ENCODE measurements at places on chromosomes 3 and 15. TPM values are rescaled to one million over a fixed set of nuclear protein-coding genes. Genes with fewer than 3 reads are reported as not detected.
A peak's percentile ranks its signal among the peaks of the same experiment; 100 is the strongest.

Gene COL7A1
- 2.0 TPM for total RNA-seq

Gene SLC2A2
- total RNA-seq = not detected

Gene KCNMB3
- total RNA-seq = 1.6 TPM

Gene ARPIN
- total RNA-seq = 2.4 TPM

DNA sequence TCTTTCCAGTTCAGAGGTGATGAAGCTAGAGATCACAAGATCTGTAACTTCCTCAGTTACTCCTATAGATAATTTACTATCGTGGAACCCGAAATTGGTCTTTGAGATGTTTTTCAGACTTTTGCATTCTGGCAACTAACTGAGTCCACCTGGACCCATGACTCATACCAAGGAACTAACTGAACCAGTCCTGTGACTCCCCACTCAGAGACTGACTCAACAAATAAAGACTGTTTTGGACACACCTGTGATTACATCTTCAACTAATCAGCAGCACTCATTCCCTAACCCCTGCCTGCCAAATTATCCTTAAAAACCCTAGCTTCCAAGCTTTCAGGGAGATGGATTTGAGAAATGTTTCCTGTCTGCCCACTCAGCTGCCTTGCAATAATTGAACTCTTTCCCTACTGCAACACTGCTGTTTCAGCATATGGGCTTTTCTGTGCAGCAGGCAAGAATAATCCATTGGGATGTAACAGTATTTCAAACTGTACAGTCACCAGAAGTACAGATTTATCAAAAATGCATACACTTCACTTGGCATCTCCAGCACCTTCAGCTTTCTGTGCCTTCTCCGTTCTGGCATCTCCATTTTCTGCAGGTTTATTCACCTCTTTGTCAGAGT, 57.7 kb downstream of the GATM start:
- no peak for DNase-seq

DNA sequence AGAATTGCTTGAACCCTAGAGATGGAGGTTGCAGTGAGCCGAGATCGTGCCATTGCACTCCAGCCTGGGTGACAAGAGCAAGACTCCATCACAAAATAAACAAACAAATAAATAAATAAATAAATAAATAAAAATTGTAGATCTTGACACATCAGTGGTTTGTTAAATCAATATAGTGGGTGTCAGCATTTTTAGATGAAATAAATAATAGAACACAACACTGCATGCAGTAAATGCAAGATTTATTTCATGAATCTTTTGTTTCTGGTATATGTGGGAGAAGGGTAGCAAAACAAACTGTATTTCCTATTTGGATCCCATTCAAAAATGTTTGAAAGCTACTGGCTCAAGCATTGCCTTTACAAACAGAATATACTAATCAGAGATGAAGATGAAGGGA, 35.6 kb upstream of the CHRM5 start:
- no peak for DNase-seq

GRCh38 chr3:139557041-139557440, 17.5 kb upstream of the RBP1 start:
- DNase-seq = peak; percentile 84

DNA sequence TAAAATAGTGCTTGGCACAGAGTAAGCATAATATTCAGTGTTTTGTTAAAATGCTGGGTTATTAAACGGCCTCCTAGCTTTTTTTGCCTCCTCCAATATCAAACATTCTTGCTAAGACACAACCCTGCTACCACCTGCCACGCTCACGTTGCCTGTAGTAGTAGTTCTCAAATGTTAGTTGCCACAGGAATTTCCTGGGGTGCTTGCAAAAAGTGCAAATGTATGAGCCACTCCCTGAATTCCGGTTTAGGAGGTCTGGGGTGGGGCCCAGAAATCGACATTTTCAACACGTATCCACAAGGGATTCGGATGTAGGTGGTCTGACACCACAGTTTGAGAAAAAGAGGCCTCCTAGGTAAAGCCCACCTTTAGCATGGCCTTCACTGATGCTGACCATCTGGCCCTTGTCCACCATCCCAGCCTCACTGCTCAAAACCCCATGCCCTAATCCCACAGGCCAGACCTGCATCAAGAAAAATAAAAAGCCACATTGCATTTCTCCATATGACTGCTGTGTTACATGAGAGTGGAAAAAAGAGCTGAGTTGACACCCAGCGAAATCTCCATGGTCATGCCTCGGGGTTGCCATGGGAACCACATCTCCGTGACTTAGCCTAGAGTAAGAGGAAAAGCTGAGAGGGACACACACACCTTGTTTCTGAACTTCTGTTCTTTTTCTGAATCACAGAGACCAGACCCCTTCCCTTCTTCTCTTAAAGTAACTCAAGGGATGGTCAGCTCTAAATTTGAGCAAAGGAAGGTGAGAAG, 116.4 kb upstream of the HES1 start:
- peak; percentile 35 for DNase-seq

DNA sequence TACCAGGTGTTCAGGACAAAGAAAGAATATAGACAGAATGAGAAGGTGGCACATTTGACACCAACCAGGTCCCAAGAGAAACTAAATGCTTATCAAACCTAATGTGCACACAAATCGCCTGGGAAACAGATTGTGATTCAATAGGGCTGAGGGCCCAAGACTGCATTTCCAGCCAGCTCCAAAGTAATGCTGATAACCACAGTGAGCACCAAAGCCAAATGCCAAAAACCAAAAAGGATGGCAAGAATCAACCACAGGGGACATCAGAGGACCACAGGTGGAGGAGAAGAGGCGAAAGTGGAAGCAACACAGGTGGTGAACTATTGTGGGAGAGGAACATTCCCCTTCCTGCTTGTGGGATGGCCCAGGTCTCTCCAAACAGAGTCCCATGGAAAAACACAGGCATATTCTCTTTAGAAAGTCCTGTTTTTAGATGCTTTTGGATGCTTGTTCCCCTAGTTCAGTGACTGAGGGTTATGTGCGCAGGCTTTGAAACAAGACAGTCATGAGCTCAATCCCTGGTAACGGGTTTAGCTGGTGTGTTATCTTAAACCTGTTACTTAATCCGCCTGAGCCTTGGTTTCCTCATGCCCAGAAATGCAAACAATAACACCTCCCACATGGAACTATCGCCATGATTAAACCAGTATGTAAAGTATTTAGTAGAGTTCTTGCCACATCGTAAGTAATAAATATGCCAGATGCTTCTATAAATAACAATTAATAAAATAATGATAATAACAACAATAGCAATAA, 241.7 kb downstream of the ATP8B4 start:
- DNase-seq = peak; percentile 54

DNA sequence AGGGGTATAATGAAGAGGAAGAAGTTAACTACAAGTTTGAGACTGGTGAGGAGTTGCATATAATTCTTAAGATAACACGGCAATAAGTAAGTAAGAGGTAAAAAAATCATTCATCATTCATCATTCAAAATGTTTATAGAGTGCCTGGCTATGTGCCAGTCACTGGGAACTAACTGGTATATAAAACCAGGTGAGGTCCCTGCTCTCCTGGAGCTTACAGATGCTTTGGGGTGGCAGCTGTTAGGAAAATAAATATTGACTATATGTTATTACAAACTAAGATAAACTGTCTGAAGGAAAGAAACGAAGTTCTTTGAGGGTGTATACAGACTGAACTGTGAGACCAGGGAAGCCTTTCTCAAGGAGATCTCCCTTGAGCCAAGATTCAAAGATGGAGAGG, 2.9 kb downstream of the CASR start:
- DNase-seq = no peak

GRCh38 chr3:60708191-60708975, 542.9 kb downstream of the FHIT start:
- peak; percentile 35 for DNase-seq

- no peak for DNase-seq
Measured at GRCh38 chr3:72615776-72616175, 232.5 kb downstream of the SHQ1 start.

DNA sequence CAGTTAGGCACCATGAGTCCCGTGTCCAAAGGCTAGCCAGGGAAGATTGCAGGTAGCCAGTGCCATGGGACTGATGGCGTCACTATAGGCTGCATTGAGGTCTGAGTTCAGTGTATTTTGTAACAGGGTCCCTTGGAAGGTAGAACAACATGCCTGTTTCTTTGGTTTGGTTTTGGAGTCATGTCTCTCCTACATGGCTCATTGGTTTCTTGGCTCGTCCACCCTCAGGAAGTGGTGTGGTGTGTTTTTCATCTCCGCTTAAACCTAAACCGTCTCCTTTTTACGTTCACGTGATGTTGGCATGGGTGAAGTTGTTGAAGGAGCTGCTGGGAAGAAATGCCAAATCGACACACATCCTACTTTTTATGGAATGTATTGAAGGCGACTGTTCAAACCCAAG, 71.6 kb downstream of the FLNB start:
- no peak for DNase-seq

DNA sequence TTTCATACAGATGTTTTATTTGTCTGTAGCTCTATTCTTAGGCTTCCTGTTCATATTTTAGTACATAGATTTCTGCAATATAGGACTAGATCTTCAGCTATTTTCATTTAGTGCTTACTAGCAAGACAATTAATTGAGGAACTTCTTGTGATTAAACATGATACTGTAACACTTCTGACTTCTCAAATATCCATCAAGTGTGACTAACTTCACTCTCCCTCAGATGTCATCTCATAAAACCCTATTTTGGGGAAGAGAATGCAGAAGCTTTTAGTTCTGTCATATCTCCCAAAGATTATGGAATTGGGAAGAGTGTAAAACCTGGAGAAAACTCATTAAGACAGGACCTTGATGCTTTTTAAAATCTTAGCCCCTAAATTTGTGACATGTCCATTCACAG, 28.6 kb upstream of the GOLIM4 start:
- DNase-seq = no peak

- peak; percentile 99 for DNase-seq
Measured at GRCh38 chr3:150216041-150216811, 191.9 kb upstream of the TSC22D2 start.

DNA sequence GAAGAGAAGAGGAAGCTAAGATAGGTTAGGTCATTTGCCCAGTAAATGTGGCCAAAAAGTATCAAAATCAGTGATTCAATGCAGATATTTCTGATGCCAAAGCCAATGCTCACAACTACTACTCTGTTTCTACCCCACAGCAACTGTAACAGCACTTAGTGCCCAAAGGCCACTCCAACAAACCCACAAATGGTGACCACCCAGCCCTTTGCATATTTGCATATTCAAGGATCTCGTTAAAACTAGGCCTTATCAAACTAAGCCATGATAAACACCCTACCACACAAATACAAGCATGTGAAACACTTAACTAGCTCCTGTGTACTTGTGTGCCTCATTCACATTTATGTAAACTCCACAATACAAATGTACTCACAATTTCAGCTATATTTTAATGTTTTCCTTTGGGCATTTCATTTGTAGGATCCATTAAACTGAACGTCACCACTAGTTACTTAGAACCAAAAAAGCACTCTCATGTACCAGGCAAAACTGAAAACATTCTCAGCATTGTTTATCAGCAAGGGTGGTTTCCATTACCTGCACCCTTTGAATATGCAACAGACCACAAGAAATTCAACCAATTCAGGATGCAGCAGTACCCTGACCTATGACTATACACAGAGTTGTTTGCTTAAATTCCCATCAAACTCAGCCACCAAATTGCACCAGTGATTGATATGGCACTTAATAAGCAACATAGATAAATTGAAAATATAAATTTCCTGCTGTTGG, 111.2 kb upstream of the STT3B start:
- no peak for DNase-seq

GRCh38 chr15:36567445-36567844, 12.0 kb upstream of the CDIN1 start:
- no peak for DNase-seq

DNA sequence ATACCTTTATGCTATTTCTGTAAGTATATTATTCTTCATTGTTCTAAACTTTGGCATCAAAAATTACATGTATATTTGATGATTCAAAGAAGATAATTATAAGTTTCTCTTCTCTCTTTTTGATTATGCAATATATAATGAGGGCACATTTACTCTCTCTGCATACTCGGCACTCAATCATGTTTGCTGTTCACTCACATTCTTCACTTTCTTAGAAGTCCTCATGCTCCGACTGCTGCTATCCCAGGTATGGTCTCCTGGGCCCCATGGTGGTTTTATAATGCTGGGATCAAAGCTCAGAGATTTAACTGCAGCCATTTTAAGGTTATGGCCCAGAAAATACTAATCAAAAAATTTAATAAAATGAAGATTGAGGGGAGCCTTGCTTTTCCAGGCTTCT, 529.7 kb upstream of the IL12A start:
- no peak for DNase-seq

DNA sequence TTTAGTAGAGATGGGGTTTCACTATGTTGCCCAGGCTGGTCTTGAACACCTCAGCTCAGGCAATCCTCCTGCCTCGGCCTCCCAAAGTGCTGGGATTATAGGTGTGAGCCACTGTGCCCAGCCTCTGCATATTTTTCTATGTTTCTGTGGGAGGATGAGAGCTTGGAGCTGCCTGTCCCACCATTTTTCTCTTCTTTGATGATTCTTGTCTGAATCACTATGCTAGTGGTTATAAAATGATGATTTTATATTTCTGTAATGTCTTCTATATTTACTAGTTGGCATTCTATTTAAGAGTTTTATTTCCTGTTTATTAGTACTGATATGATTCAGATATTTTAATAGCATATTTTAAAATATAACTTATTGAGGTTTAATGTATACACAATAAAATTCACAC, 69.7 kb downstream of the CHCHD6 start:
- DNase-seq = no peak

DNA sequence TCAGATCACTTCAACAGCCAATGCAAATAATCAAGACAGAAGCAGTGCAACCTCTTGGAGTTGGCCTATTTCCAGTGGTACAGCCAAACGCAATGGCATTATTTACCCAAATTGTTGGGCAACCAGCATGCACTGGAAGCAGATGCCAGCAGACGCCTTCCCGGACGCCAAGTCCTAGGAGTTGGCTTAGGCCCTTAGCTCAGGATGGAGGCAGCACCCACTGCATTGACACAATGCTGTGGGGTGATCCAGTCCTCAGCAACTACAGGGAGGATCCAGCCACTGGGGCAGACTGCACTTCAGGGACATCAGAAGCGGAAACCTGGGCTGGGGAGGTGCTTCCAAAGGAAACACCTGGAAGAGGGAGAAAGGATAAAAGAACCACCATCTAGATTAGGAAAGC, 290.4 kb downstream of the FAM43A start:
- no peak for DNase-seq

DNA sequence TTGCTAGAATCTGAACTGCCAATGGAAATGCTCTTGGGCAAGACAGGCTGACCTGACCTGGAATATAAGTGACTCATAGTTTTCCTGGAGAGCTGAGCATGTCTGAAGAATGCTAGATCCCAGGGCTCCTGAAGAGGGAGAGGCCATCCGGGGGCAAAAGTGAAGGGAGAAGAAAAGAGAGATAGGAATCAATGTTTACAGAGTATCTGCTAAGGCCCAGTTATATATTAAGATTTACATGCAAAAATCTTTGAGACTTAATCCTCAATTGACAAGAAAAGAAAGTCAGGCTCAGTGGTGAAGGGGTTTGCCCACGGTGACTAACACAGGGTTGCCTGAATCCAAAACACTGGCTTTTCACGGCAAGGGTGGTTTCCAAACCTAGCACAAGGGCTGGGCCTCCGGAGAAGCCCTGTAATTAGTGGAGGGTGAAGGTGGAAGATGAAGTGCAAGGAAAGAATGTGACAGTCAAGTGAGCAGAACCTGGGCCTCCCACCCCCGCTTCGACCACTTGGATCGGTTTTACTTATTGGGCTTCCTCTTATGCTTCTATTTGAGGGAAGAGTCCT, 91.7 kb upstream of the FGF12 start:
- DNase-seq = no peak

GRCh38 chr15:88688394-88688933, 49.6 kb downstream of the ISG20 start:
- no peak for DNase-seq

- no peak for DNase-seq
Measured at GRCh38 chr15:82537351-82537908, 2.8 kb downstream of the RPS17 start.

- no peak for DNase-seq
Measured at GRCh38 chr15:70830615-70831014, 23.3 kb downstream of the LARP6 start.

Data from SJCRH30 (cell line).